Hepatic stellate cell (primary cell): ENCODE measurements at places on chromosomes 4 and X.

- peak; percentile 89 for DNase-seq
Observed at GRCh38 chrX:39907964-39908661, 189.6 kb downstream of the BCOR start.

- no peak for DNase-seq
Observed at GRCh38 chr4:139902321-139903320, 237.0 kb downstream of the MGST2 start.

DNA sequence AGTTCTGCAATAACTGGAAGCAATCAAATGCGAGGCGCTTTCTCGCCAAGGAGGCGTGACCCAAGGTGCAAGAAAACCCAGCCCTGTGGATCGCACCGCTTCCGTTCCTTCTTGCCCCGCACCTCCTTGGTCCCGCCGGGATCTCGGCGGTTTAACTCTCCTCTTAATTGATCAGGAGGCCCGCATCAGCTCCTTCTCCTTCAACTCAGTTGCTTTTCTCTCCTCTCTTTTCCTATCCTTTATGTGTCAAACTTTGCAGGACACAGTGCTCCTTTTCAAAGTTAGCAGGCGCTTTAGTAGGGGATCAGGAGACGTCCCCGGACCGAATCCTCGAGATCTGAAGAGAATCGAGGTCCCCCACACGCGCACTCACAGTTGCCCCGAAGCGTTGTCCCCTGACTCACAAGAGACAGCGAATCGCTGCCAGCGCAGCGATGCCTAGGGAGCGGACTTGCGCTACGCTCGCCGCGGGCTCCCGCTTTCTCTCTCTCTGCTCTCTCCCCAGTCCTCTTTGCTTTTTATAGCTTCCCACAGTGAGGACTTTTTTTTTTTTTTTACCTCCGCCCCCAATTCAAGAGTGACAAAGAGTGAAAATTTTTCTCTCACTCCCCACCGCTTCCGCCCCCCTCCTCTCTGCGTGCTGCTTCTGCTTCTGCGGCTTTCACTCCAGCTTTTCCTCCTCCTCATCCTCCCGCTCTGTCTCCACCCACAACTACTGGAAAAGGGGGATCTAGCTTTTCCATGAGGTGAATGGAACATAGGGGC, at the start of gene DKK2:
Gene DKK2, minus strand, starts transcription at position 495 of the 765 bp plus-strand sequence. CDS start 722 bp downstream, outside the sequence.
- DNase-seq = peak; percentile 16

GRCh38 chr4:142373610-142374009, 472.5 kb downstream of the INPP4B start:
- no peak for DNase-seq

DNA sequence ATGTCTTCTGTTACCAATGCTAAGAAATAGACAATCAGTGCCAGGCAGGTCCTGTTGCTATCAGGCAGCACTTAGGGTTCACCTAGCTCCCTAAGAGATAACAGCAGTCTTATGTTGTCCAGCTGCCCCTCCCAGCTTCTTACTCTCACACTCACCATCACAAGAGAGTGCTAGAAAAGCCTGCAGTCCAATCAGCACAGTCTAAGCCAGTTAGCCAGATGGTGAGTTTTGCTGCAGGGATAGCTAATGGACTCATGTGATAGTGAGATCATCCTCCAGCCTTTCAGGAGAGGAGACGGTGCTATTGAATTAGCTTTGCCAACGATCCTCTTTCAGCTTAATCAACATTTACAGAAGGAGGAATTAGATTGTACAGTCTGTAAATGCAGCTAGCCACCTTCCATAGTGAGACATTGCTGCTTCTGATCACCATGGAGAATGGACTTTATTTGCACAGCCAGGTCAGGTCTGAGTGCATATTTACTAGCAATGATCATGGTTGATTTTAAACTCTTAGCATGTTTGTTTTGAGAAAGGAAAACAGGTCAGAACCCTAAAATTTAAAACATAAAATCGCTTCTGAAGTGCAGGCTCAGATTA, 438.3 kb downstream of the CENPC start:
- DNase-seq = no peak

GRCh38 chrX:150696866-150697265, 3.7 kb downstream of the MTMR1 start:
- DNase-seq = no peak
